Stimulated activated CD4-positive, alpha-beta T cell treated with anti-CD3 and anti-CD28 coated beads, Interleukin-4, amount 100 ng/mL, for 24 hours (primary cell): ENCODE measurements at places on chromosomes 16 and 17.

GRCh38 chr17:53193044-53193443 is 629.7 kb upstream of the KIF2B start:
- no peak for DNase-seq

- no peak for DNase-seq
Measured at GRCh38 chr17:75475851-75476250, 19.4 kb downstream of the TMEM94 start.

- no peak for DNase-seq
Measured at GRCh38 chr16:5557966-5558365, 460.4 kb upstream of the EEF2KMT start.

- DNase-seq = no peak
Measured at GRCh38 chr16:84532291-84532724, 27.8 kb upstream of the MEAK7 start.

- peak; percentile 78 for DNase-seq
Measured at GRCh38 chr16:87635541-87636049, 33.3 kb downstream of the JPH3 start.

DNA sequence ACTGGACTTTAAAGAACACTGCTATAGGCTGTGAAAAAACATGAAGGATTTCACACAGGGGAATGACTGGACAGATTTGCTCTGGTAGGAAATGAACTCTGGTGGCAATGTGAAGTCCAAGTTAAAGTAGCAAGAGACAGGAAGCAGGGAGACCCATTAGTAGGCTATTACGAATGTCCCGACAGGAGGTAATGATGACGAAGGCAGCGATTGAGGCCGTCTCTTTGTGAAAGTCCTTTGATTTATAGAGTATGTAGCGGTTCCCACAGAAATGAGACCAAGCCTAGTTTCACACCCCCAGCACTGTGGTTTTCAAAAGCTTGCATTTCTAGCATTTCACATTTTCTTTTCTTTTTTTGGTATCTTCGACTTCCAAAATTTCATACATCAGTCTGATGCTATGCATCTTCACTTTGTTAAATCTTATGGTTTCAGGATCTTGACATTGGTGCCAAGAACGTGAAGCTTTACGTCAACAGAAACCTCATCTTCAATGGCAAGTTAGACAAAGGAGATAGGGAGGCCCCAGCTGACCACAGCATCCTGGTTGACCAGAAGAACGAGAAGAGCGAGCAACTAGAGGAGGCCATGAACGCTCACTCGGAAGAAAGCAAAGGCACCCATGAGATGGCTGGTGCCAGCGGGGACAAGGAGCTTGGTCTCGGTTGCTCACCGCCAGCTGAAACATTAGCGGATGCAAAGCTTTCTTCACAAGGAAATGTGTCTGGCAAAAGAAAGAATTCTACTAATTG is 189.8 kb downstream of the KATNIP start:
- no peak for DNase-seq

GRCh38 chr17:11707586-11707985 is 109.3 kb downstream of the DNAH9 start:
- no peak for DNase-seq

GRCh38 chr16:17887963-17888362 is 417.2 kb upstream of the XYLT1 start:
- DNase-seq = no peak

DNA sequence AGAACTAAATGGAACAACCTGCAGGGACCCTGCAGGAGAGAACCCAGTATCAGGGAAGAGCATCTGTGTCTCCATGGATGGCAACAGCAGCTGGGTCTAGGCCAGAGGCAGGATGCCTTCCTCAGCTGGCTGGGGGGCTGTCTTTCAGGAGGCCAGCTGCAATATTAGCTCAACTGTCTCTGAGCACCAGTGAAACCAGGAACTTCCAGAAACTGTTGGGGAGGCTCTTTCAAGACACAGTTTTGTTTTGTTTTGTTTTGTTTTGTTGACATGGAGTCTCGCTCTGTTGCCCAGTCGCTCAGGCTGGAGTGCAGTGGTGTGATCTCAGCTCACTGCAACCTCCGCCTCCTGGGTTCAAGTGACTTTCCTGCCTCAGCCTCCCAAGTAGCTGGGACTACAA is 7.6 kb downstream of the GPR142 start:
- DNase-seq = no peak

- peak; percentile 51 for DNase-seq
Measured at GRCh38 chr17:74354123-74354522, 7.5 kb downstream of the BTBD17 start.

- no peak for DNase-seq
Measured at GRCh38 chr17:69424287-69425041, 10.0 kb downstream of the MAP2K6 start.

GRCh38 chr16:85291302-85292148 is 179.3 kb upstream of the CIBAR2 start:
- DNase-seq = no peak

DNA sequence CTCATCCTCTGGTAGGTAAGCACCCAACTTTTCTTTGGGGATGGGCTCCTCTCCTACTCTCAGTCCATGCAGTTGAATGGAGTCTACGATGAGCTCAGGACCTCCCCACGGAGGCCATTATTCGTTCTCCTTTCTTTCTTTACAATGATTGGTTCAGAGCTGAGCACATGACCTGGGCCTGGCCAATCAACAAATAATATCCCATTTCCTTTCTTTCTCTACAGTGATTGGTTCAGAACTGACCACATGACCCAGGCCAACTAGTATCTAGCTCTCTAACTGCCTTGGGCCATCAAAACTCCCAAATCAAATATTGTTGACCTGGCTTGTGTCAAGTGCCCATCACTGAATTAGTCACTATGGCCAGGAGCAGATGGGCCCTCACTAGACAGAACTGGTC is 129.2 kb downstream of the USP31 start:
- no peak for DNase-seq

DNA sequence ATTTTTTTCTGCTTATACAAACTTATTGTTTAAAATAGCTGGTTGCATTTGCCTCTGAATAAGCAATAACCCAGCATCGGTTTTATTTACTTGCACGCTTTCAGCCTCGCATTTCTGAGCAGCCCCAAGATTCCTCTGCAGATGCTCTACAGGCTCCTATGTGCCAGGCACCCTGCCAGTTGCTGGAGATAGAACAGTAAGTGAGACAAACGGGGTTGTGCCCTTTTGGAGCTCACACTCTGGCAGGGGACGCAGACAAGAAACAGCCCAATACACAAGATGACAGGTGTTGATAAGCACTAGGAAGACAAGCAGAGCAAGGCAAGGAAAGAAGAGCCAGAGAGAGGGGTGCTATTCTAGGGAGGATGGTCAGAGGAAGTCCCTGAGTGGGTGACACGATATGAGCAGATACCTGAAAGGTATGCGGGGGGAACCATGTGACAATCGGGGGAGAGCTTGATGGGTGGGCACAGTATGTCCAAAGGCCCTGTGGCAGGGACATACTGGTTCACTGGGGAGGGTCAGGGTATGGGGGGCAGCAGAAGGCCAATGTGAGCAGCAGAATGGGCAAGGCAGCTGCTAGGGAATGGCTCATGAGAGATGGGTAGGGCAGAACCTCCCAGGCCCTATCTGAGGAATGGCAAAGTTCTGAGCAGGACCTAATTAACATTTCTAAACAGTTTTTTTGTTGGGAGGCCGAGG is 18.7 kb upstream of the ADORA2B start:
- no peak for DNase-seq

DNA sequence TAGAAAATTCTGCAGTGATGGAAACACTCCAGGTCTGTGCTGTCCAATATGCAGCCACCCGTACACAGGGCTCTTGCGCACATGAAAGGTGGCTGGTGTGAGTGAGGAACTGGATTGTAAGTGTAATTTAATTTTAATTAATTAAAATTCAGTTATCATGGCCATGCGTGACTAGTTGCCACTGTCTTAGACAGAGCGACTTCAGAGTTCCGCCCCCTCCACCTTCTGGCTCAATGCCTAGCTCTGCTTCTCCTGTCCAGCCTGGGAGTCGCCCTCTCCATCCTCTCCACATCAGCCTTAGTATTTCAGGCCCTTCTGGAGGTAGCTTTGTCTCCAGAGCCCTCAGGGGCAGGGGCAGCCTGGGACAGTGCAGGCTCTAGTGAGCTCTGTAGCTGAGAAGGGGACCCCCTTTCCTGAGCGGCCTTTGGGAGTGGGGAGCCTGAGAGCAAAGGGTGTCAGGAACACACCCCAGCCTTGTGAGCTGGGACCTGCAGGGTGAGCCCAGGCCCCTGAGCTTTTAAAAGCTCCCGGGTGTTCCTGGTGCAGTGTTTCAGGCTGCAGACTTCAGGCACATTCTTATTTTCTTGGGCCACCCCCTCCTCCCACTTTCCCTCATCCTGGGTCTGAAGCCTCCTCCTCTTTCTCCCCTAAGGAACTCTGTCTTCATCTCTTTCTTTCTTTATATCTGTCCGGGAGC is 99.4 kb downstream of the IRF8 start:
- no peak for DNase-seq

DNA sequence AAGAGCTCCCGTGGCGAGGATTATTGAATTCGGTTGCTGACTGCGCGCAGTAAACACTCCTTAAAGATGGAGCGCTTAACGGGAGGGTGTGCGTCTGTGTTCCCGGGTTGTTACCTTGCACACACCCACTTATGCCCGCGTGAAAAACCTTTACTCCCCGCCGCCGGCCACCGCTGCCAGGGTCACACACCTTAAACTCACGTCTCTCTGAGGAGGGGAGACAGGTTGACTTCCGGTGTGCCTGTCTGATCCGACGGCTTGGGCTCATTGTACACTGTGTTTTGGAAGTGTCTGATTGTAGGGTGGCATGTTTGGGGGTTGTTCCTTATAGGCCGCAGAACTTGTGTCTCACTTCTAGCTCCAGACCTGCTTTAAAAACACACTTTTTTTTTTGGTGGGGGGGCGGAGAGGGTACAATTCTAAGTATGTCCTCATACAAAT is 66.8 kb downstream of the KPNA2 start:
- peak; percentile 15 for DNase-seq

- no peak for DNase-seq
Measured at GRCh38 chr17:17965152-17965721, 7.0 kb downstream of the TOM1L2 start.

DNA sequence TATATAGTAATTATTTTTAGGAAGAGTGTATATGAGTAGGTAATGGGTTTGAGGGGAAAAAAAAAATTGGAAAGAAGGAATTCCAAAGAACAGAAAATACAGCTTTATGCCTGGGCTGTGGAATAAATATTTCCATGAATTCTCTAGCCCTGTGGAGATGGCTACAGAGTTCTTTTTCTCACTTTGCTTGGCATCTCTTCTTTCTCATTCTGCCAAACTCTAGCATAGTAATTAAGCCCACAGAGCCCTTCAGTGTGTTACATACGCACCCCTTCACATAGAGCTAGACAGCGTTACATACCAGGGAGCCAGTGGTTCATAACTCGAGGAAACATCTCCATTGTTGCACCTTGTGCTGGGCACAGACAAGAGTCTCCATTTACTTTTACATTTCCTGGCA is 621.1 kb downstream of the CDH8 start:
- DNase-seq = no peak

- peak; percentile 78 for DNase-seq
Measured at GRCh38 chr17:67378454-67379250, 1.6 kb downstream of the PITPNC1 start.

GRCh38 chr17:72555052-72555451 is 434.2 kb downstream of the SOX9 start:
- no peak for DNase-seq

- DNase-seq = no peak
Measured at GRCh38 chr17:81867170-81867990, 3.8 kb downstream of the ARHGDIA start.

GRCh38 chr16:4522051-4522581 is 16.5 kb downstream of the CDIP1 start:
- DNase-seq = no peak

GRCh38 chr17:57009737-57010445 is 32.0 kb downstream of the SCPEP1 start:
- DNase-seq = peak; percentile 51

- DNase-seq = no peak
Measured at GRCh38 chr16:27717726-27718125, 167.8 kb downstream of the KATNIP start.

- DNase-seq = no peak
Measured at GRCh38 chr17:37239690-37240334, 136.0 kb upstream of the C17orf78 start.

DNA sequence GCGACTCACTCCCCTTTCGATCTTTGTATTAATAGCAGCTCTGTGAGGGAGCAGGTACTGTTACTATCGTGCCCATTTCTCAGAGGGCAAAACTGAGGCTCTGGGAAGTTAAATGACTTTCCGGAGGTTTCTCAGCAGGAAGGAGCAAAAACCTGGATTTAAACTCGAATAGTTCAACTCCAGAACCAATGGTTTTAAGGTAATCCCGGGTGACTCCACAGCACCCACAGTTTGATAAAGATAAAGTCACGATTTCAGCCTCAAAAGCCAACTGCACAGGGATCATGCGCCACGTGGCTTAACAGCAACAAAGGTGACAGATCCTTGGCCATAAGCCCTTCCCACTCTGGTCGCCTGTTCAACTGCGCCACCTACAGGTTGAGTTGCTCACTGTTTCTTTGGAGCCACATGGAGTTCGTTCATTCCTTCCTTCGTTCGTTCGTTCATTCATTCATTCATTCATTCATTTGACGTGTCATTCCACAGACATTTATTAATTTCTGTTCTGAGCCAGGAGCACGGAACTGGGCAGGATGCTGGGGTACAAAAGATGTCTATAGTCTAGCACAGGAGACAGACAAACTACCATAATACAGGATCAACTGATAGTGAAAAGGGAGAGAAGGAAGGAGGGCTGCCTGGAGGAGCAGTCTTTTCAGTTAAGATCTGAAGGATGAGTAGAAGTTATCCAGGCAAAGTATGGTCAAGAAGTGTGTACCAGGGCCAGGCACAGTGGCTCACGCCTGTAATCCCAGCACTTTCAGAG is 134.8 kb downstream of the HS3ST2 start:
- DNase-seq = peak; percentile 59

DNA sequence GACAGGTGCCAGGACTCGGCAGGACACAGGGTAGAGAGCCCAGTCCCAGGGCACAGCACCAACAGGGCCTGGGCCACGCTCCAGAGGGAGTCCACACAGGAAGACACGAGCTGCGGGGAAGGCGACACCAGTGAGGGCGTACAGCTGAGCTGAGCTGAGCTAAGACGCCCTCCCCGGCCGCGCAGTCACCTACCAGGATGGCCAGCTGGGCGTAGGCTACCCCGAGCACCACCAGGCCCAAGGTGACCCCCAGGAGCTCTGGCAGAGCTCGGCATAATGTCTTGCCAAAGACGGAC is 42.6 kb downstream of the TSC2 start:
- no peak for DNase-seq

GRCh38 chr16:74982256-74982655 is 2.7 kb downstream of the WDR59 start:
- DNase-seq = no peak

GRCh38 chr17:3447625-3448024 is 14.0 kb upstream of the OR1E2 start:
- no peak for DNase-seq

- DNase-seq = peak; percentile 65
Measured at GRCh38 chr17:58303971-58304749, 23.4 kb upstream of the MPO start.

- DNase-seq = no peak
Measured at GRCh38 chr17:79020631-79021301, 3.2 kb upstream of the C1QTNF1 start.
